ENCODE measurements at places on chromosomes 4 and X. TPM values are rescaled to one million over a fixed set of nuclear protein-coding genes. Genes with fewer than 3 reads are reported as not detected.

The ADAM29 gene
- total RNA-seq: not detected

The TMEM150C gene
- 0.98 TPM for total RNA-seq

The MAML3 gene
- total RNA-seq: 15.2 TPM

The BST1 gene
- 0.31 TPM for total RNA-seq

The DYNLT3 gene
- not detected for total RNA-seq

The GUF1 gene
- 18.6 TPM for total RNA-seq

The SYP gene
- total RNA-seq: 0.44 TPM

The REELD1 gene
- not detected for total RNA-seq

The POU4F2 gene
- total RNA-seq: not detected

The MAGEA12 gene
- 24.2 TPM for total RNA-seq

The CCDC120 gene
- total RNA-seq: 23.9 TPM

The CSAG1 gene
- total RNA-seq: 33.2 TPM

DNA sequence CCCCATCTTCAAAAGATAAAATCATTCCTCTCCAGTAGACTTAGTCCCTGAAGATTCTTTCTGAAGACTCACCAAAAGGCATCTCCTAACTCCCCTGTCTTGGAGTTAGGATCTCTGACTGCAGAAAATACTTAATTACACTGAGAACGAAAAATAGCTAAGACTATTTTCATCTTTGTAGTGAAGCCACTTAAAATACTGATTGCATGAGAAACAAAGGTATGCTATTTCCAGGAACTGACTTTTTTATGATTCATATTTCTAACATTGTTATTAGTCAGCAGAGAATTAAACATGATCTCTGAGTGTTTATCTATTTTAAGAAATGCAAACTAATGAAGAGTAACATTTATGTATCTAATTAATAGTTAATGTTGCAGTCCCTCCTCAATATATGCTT is 71.8 kb upstream of the NR3C2 start:
- no peaks in the 10 kb centered on the region for H3K4me1 ChIP-seq
- H3K4me3 ChIP-seq: no peak overlapping the region
- H3K27me3 ChIP-seq: no peaks in the 10 kb centered on the region
- DNase-seq: no peak
- H3K36me3 ChIP-seq: no peaks in the 10 kb centered on the region
- H3K27ac ChIP-seq: no peak overlapping the region

- H3K27ac ChIP-seq: no peak overlapping the region
- H3K4me3 ChIP-seq: no peak overlapping the region
- 0 out of 2 replicates have a peak, but pooled peaks cover 1% of the 10 kb centered on the region for H3K4me1 ChIP-seq
- no peaks in the 10 kb centered on the region for H3K36me3 ChIP-seq
- DNase-seq: no peak
Measured at GRCh38 chr4:87465739-87466366, 43.5 kb downstream of the NUDT9 start.

- H3K27me3 ChIP-seq: no peaks in the 10 kb centered on the region
- DNase-seq: no peak
- no peaks in the 10 kb centered on the region for H3K4me1 ChIP-seq
- H3K27ac ChIP-seq: no peak overlapping the region
Measured at GRCh38 chr4:143082701-143083100, 102.0 kb upstream of the USP38 start.

DNA sequence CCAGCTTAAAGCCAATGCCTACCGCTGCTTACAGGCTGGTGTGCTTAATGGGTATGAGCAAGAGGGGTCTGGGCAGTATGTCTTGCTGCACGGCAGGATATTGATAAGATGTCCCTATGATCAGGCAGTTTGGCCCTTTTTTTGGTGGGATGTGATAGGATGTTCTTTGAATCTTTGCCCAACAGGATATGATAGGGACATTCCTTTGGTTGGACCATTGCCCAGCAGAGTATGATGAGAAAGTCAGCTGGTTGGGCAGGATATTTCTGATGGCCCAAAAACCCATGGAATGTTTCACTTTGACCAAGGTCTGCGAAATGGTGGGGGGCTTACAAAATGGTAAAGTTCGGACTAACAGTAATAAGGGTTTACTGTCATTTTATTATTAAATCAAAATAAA is 1060.6 kb downstream of the STIM2 start:
- DNase-seq: no peak
- H3K4me3 ChIP-seq: no peak overlapping the region

DNA sequence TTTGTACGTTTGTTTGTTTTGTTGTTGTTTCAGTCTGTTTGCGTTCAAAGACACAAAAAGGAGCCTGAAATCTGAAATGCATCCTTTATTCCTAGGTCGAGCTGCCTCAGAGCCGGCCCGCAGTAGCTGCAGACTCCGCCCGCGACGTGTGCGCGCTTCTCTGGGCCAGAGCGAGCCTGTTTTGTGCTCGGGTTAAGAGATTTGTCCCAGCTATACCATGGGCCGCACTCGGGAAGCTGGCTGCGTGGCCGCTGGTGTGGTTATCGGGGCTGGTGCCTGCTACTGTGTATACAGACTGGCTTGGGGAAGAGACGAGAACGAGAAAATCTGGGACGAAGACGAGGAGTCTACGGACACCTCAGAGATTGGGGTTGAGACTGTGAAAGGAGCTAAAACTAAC is 2.4 kb downstream of the ARMCX1 start:
- H3K4me3 ChIP-seq: no peak overlapping the region
- H3K36me3 ChIP-seq: no peaks in the 10 kb centered on the region
- DNase-seq: no peak
- H3K27me3 ChIP-seq: no peaks in the 10 kb centered on the region
- no peaks in the 10 kb centered on the region for H3K4me1 ChIP-seq

GRCh38 chr4:121154103-121154515 is 10.0 kb downstream of the TNIP3 start:
- H3K4me1 ChIP-seq: peaks cover 15% of the 10 kb centered on the region
- H3K4me3 ChIP-seq: no peak overlapping the region
- no peak for DNase-seq

- no peaks in the 10 kb centered on the region for H3K27me3 ChIP-seq
- H3K4me1 ChIP-seq: no peaks in the 10 kb centered on the region
- no peak for DNase-seq
- H3K27ac ChIP-seq: no peak overlapping the region
- H3K36me3 ChIP-seq: no peaks in the 10 kb centered on the region
Measured at GRCh38 chrX:42519666-42520231, 258.2 kb downstream of the PPP1R2C start.

GRCh38 chr4:93788712-93789111 is 39.8 kb upstream of the ATOH1 start:
- no peak for DNase-seq
- H3K4me1 ChIP-seq: no peaks in the 10 kb centered on the region
- no peaks in the 10 kb centered on the region for H3K27me3 ChIP-seq
- H3K36me3 ChIP-seq: no peaks in the 10 kb centered on the region

DNA sequence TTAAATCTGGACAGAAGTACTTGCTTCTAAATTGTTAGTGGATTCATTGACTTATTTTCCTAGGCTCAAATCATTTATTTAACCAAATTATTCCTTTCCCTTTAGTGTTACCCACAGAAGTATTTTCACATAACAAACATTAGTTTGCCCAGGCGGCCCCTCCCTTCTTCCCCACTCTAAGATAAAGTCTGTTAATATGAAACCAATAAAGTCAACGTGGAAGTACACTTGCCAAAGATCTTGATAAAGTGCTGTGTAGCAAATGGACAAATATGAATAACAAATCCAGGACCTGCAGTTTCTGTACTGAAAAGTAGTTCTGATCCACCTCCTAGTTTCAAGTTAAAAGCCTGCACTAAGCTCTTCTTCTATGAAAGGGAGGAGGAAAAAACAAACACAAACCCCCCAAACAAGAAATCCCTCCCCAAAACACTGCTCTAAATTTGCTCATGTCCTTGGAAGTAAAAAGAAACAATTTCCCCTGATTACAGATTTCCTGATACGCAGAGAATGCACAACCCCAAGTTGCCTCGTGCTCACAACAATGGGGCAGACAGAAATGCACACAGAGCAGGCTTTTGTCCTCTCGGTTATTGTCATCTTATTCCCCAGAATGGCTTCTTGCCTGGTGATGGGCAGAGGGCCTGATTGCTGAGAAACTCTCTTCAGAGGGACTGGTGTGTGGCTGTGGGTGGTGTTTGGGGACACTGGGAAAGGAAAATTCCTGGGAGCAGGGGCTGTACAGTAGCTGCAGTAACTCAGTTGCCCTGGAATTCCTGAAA is 23.2 kb downstream of the TMSB4X start:
- peaks cover 39% of the 10 kb centered on the region for H3K4me1 ChIP-seq
- H3K27ac ChIP-seq: no peak overlapping the region
- no peak overlapping the region for H3K4me3 ChIP-seq
- DNase-seq: no peak
- no peaks in the 10 kb centered on the region for H3K36me3 ChIP-seq
- no peaks in the 10 kb centered on the region for H3K27me3 ChIP-seq

DNA sequence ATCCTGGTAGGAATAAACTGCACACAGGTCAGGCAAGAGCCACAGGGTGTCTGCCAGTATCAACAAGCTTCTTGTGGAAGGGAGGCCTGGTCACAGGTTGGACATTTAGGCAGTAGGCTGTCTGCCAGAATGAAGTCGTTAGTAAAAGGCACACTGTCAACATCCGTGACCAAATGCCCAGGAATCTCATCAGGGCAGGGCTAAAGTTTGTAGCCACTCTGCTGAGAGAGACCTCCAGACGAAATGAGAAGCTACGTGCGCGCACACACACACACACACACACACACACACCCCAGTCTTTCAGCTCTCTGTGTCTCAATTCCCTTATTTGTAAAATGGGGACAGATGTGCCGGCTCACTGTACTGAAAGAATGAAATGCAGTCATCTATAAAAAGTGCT is 408.7 kb upstream of the ZFP42 start:
- H3K27ac ChIP-seq: no peak overlapping the region
- DNase-seq: no peak
- no peaks in the 10 kb centered on the region for H3K4me1 ChIP-seq
- H3K36me3 ChIP-seq: no peaks in the 10 kb centered on the region

GRCh38 chrX:76439188-76439587 is 11.7 kb downstream of the MAGEE1 start:
- no peak for DNase-seq
- no peaks in the 10 kb centered on the region for H3K4me1 ChIP-seq
- H3K27me3 ChIP-seq: no peaks in the 10 kb centered on the region

DNA sequence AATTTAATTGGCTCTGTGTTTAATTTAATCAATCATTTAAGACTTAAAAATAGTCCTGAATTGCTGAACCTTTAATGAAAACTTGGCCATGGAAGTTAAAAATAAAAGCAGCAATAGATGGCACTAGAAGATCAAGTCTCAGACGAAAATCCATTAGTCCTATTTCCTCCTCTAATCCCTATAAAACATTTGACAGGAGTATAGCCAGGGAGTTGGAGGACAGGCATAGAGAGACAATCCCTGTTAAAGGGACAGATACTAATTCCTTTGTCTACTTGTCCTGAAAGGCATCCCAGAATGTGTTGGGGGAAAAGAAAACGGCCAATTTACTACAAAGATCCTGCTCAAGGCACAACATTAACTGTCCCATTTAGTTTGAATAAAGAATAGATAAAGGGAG is 276.3 kb upstream of the TACR3 start:
- no peaks in the 10 kb centered on the region for H3K36me3 ChIP-seq
- no peak overlapping the region for H3K4me3 ChIP-seq
- no peaks in the 10 kb centered on the region for H3K4me1 ChIP-seq
- peak; percentile 0 for DNase-seq
- no peak overlapping the region for H3K27ac ChIP-seq

DNA sequence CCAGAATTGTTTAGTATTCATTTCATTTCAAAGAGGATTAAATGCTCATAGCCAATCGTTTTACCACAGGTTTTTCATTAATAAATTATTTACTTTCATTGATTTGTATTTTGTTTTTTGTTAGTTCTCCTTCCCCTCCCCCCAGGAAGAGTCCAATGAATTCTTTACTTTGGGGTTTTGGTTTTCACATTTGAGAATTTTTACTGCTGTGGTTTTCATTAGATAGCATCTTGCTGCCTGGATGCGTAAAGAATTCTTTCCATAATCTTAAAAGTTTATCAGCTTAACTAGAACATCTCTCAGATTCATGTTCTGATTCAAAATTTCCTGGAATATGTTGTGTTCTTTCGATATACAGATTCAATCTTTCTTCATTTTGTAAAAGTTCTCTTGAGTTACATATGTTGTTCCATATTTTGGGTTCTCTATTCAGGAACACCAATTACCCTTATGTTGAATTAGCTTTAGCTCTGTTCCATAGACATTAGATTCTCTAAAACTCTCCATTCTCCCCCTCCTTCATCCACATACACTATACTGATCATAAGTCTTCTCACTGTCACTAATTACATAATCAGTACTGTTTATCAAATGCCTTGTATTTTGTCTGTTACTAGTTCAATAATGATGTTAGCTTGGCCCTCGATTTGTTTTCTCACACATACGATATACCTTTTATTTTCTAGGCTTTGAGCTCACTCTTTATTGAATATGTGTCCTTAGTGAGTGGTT is 184.4 kb downstream of the CAMK2D start:
- no peak overlapping the region for H3K27ac ChIP-seq
- no peaks in the 10 kb centered on the region for H3K27me3 ChIP-seq
- no peaks in the 10 kb centered on the region for H3K36me3 ChIP-seq
- no peak overlapping the region for H3K4me3 ChIP-seq
- DNase-seq: no peak
- H3K4me1 ChIP-seq: no peaks in the 10 kb centered on the region

GRCh38 chr4:121228848-121229247 is 64.7 kb upstream of the TNIP3 start:
- H3K4me1 ChIP-seq: no peaks in the 10 kb centered on the region
- no peak overlapping the region for H3K27ac ChIP-seq
- H3K4me3 ChIP-seq: no peak overlapping the region
- no peaks in the 10 kb centered on the region for H3K27me3 ChIP-seq

DNA sequence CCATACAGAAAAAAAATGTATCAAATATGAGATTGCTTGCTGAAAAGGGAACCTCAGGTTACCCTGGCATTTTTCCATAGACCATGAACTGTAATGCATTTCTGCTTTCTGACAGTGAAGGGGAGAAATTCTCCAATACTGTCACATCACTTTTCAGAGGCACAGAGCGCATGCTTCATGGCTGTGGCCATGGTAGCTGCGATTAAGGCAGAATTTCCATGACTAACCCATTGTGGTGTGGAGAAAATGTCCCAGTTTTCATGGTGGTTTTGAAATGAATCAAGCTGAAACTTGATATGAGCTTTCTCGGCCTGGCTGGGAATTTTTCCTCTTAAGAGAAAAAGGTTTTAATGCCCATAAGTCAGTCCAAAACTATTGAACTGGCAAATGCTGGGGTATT is 39.5 kb upstream of the MAP3K15 start:
- DNase-seq: no peak
- H3K4me3 ChIP-seq: no peak overlapping the region
- H3K36me3 ChIP-seq: no peaks in the 10 kb centered on the region
- no peak overlapping the region for H3K27ac ChIP-seq
- H3K4me1 ChIP-seq: no peaks in the 10 kb centered on the region
- H3K27me3 ChIP-seq: no peaks in the 10 kb centered on the region

- H3K4me3 ChIP-seq: no peak overlapping the region
- H3K27me3 ChIP-seq: no peaks in the 10 kb centered on the region
- DNase-seq: no peak
- H3K4me1 ChIP-seq: no peaks in the 10 kb centered on the region
Measured at GRCh38 chr4:88746206-88746605, 48.6 kb upstream of the NAP1L5 start.

DNA sequence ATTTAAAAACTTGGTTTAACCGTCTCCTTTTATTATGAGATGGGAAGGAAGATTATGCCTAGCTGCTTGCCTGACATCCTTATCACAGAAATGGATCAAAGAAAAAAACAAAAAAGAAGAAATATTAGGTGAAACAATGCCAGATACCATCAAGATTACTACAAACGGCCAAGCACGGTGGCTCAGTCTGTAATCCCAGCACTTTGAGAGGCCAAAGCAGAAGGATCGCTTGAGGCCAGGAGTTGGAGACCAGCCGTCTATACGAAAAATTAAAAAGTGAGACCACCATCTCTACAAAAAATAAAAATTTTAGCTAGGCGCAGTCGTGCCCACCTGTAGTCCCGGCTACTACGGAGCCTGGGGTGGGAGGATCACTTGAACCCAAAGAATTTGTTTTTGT is 2.3 kb downstream of the FRYL start:
- H3K27ac ChIP-seq: no peak overlapping the region
- H3K4me1 ChIP-seq: peaks cover 31% of the 10 kb centered on the region
- peak overlapping the region; percentile 97 for H3K4me3 ChIP-seq
- H3K36me3 ChIP-seq: no peaks in the 10 kb centered on the region

All from PC-9 (cell line).